ENCODE measurements at places on chromosomes 5 and 9. TPM values are rescaled to one million over a fixed set of nuclear protein-coding genes. Genes with fewer than 3 reads are reported as not detected.

DNA sequence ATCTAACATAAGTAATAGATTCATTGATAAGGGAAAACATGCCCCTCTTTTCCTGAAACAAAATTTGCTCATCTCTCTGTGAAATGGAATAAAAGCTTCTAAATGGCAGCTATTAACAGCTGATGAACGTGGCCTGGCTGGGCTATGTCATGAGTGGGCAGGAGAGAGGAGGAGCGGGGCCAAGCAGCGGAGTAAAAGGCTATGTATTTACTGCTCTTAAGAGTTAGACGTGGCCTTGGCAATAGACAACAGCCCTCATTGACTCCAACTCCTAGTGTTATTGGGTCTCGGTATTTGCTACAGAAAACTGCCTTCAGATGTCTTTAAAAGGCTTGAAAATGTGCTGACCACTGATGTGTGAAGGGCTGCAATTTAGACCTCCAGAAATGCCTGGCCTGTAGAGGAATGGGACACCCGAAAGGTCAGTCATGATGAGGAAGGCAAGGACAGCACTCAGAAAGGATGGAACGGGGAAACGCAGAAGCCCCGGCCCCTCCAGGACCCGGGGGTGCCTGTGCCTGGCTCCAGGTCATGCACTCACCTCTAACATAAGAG, 116.8 kb downstream of the PDZD2 start:
- no peak for DNase-seq

FAM151B gene
- total RNA-seq: 2.9 TPM

DNA sequence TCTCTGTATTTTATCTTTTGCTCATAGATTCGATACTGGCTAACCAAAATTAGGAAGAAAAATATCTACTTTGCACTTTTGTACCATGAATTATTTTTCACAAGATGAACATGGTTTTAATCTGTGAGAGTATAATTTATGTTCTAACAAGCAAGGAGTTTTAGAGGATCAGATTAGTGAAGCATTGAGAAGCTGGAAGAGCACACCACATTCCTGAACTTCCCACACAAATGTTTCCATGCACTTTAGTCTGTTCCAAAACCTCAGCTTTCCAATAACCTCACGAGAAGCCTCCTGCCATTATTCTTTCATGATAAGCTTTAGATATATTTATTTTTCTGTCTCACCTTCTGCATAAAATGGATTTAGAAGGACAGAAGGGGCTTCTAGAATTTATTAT, 98.7 kb upstream of the MPDZ start:
- no peak for DNase-seq

DNA sequence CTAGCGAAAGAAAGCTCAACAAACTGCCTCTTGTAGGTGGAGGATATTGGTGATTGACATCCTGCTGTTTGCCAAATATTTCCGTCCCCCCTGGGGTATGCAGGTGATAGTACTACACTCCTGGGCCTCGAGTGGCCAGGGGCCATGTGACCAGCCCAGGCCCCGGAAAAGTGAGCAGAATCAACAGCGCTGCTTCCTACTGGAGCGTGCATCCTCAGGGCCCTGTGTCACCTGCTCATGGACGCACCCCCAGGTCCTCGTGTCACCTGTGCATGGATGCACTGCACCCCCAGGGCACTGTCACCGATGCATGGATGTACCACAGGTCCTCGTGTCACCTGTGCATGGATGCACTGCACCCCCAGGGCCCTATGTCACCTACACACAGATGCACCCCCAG, 43.8 kb downstream of the ADAMTS16 start:
- no peak for DNase-seq
